CD4-positive, alpha-beta T cell treated with Interleukin-15 for 4 hours (primary cell): ENCODE measurements at places on chromosomes 7 and 10.

GRCh38 chr10:44853148-44853734, 57.9 kb upstream of the TMEM72 start:
- DNase-seq, result no peak

GRCh38 chr7:108451296-108451848, 4.9 kb downstream of the NRCAM start:
- no peak for DNase-seq

DNA sequence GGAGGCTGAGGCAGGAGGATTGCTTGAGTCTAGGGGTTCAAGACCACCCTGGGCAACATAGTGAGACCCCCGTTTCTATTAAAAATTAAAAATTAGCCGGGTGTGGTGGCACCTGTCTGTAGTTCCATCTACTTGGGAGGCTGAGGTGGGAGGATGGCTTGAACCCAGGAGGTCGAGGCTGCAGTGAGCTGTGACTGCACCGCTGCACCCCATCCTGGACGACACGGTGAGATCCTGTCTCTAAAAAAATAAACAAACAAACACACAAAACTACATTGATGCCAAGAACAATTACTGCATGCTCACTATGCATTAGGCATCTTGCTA, 761 bp upstream of the CHST12 start:
- no peak for DNase-seq

DNA sequence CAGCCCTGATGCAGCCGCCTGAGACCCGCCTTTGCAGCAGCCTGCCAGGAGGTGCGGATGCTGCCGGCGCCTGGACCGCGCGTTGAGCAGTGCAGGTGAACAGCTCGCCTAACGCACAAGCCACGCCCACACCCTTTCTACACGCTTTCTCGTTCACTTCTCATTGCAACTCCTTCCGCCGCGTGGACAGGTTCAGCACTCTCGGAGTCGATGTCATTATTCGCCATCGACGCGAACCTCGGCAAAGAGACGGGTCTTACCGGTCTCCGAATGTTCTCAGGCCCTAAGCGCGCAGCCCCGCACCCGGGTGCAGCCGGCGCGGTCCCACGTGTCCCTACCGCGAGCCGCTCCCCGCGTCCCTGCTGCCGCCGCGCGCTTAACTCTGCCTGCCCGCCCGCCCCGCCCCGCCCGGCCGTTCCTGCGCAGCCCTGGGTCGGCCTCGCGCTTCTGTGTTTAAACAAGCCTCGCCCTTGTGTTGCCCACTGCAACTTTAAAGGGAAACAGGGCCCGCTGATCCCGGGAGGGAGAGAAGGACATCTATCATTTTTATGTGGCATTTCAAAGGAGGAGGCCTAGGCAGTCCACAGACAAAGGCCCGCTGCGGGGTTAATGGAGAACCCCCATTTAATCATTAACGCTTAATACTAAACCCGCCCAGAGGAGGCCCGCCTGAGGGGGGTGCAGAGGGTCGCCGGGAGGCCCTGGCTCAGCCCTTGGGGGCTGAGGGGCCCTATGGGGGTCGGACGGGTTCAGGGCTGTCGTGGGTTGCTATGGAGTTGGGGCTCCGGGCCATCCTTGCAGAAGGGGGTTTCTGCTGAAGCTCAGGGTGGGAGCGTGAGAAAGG, 128.5 kb downstream of the WDR11 start:
- no peak for DNase-seq

DNA sequence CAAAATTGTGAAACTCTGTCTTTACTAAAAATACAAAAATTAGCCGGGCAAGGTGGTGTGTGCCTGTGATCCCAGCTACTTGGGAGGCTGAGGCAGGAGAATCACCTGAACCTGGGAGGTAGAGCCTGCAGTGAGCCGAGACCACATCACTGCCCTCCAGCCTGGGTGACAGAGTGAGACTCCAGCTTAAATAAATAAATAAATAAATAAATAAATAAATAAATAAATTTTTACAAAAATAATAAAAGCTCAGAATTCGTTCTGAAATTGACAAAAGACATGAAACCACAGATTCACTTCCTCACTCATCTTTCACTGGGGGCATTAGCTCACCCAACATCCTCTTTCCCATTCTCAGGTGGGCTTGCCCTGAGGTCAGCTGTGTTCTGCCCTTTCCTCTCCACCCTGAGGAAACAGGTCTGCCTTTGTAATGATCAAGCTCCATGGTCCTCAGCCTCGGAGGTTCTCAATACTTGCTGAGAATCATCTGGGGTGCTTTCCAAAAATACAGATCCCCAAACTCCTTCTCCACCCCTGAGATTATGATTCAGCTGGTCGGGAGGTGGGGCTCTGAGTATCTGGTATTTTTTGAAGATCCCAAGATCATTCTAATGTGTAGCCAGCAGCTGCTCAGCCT, 29.2 kb upstream of the APBB1IP start:
- DNase-seq, result no peak

GRCh38 chr10:70786799-70787415, 1.7 kb upstream of the TBATA start:
- DNase-seq, result no peak

GRCh38 chr7:43754596-43754995, 3.9 kb upstream of the BLVRA start:
- DNase-seq, result no peak
